ENCODE measurements at places on chromosomes 3 and 15.

DNA sequence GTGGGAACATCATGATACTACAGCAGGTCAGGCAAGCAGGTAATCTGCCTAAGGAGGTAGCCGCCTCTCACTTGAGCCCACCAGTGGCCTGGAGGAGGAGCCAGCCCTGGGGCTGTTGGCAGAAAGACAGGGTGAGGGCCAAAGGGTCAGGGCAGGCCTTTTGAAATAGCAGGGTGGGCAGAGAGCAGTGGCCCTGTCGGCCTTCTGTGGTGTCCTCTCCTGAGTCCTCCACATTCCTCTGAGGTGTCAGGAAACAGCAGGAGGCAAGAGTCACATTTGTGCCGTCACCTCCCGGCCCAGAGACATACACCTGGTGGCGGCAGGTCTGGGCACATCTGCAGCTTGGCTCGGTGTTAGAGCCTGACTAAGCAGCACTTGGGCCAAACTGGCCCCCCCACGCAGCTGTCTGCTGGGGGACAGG is 3.9 kb upstream of the BNC1 start:
- no peak for DNase-seq

DNA sequence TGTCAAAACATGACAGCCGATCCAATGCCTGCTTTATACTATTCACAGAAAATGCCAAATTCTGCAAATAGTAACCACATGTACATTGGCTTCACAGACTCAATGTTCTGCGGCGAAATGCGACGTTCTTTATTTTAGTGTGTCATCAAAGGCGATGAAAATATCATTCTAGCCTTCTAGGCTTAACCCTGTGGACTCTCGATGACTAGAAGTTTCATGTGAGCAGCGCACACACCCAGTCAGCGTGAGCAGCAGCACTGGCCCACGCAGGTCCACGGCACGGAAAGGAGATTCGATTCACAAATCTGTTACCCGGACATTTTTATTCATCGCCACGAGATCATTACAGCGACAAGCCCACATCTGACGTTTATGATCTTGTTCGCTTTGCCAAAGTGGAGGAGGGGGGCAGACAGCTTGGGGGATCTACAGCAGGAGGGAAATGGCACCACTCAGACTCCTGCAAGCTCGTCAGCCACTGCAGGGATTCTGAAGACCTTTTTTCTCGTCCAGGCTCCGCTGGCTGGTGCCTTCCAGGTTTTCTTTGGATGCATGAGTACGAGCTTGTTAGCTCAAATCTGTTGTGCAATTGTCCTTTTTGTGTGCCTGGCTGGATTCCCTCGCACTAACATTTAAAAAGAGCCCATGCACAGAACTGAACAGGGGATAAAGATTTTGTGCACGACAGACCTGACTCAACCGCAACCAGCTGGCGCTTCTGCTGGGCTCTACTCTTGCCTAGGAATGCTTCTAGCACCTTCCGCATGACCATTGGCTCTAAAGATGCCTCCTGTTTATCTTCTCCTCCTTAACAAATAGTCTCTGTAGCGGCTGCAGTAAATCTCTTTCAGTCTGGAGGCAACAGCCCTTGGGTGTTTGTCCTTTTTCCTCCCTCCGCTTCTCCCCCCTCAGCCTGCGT is 938.4 kb downstream of the MCTP2 start:
- peak; percentile 1 for DNase-seq

DNA sequence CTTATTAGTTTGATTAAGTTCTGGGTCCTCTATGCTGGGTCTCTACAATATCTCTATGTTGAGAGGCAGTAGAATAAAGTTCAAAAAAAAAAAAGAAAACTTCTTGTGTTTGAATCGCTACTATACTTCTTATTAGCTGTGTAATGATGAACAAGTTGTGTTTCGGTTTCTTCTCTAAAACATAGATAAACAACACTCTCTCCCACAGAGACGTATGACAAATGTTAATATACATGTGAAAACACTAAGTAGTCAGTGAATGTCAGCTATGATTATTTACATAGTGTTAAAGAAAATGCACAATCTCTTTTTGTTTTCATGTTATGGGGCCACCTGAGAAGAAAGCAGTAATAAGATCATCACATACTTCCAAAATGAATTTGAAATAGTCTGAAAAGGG is 45.3 kb downstream of the ACAP2 start:
- DNase-seq: no peak

GRCh38 chr15:32669896-32670611 is 28.5 kb downstream of the SCG5 start:
- DNase-seq: peak; percentile 96

DNA sequence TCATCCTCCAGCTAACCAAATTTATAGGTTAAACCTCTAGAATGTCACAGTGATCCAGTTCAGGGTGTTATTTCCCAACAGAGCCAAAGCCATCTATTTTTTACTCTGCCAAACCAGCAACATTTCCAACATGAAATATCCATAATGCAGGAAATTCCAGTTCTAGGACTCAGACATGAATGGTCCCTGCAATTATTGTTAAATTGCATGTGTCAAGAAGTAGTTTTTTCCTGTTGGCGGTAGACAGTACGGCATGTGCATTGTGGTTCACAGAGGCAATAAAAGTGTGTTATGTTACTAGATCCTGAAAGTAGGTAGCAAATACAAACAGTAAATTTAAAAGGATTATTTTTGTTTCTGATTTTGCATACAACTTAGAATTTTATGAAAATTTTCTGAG is 215.7 kb upstream of the THBS1 start:
- DNase-seq: no peak

GRCh38 chr15:58466566-58466965 is 34.8 kb downstream of the LIPC start:
- no peak for DNase-seq

DNA sequence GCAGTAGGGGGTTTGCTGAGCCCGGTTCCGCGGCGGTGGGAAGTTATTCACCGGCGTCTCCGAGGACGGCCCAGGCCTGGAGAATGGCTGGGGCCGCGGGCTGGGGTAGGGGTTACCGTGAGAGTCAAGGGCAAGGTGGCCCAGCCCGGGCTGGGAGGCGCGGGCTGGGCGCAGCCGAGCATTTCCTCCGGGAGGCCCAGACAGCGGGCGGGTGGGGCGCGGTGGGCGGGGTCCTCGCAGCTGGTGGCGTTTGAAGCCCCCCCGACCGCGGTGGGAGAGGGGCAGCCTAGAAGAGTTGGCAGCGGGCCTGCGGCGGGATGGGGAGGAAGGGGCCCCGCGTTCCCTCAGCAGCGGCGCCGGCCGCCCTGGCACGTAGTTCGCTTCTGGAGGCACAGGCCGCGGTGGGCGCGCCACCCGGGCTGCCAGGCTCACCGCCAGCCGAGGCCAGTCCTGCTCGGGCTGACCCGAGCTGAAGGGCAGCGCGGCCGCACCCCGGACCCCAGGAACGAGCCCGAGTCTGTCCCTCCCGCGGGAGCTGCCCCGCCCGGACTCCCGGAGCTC is 960 bp upstream of the KLF13 start:
- DNase-seq: peak; percentile 91

- no peak for DNase-seq
Measured at GRCh38 chr15:31271711-31272557, 54.7 kb upstream of the KLF13 start.

- peak; percentile 79 for DNase-seq
Measured at GRCh38 chr15:75178171-75178937, 23.3 kb upstream of the C15orf39 start.

GRCh38 chr3:13951184-13951583 is 71.3 kb upstream of the WNT7A start:
- DNase-seq: no peak

DNA sequence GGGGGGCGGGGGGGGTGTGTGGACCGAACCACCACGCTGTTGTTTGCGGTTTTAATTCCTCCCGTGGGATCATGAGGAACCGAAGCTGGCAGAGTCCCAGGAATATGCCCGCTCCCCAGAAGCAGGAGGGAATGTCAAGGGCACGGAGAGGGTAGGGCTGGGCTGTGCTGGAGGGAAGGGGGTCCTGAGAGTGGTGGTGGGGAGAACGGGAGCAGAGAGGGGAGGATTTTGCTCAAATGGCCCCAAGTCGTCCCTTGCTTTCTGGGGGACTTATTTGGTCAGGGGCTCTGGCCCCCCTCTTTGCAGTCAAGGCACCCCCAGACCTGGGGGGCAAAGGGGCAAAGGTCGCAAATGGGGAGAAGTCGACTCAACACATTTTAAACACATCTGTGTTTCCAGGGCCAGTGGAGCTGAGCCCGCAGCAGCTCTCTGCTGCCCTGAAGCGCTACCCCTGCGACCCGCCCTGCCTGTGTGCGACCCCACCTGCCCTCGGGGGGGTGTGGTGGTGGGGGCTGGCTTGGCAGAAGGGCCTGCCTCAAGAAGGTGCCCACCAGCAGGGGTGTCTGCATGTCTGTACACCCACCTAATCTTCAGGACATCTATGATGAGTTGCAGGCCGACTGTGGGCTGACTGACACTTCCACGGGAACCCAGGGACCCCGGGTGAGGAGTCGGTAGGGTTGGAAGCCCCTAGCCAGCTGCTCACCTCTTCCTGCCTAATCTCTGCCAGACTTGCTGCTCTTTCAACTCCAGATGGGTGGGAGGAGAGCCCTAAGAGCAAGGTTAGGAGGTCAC is 602 bp upstream of the ATP2B2 start:
- peak; percentile 65 for DNase-seq

- no peak for DNase-seq
Measured at GRCh38 chr3:141408596-141408995, 40.3 kb downstream of the ZBTB38 start.

DNA sequence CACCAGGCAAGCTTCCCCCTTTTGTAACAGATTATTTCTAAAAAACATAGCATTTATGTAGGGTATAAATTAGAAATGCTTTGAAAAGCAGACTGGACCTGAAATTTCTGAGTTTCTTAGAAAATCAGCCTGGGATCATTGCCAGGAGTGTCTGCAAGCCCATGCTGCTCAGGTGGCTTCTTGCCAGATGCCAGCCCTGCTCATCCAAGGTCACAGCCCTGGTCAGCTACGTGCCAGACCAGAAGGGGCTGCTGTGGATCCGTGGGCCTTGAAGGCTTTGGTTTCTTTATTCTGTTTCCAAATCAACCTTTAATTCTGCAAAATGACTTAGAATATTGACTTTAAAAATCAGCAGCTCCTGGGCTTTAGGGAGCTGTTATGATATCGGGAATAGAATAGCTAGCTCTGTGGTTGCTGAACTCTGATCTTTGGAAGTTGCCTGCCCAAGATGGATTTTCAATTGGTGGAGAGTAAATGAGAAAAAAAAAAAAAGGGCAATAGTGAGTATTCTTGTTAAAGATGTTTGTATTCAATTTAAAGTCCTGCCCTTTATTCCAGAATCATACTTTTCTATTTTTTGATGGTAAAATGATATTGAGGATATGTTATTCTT is 370.1 kb upstream of the ONECUT1 start:
- peak; percentile 49 for DNase-seq

GRCh38 chr3:64179860-64180259 is 45.4 kb downstream of the PRICKLE2 start:
- DNase-seq: no peak

GRCh38 chr15:65906396-65906795 is 37.1 kb downstream of the RAB11A start:
- no peak for DNase-seq

- DNase-seq: peak; percentile 88
Measured at GRCh38 chr3:42490243-42490642, 12.2 kb upstream of the VIPR1 start.

- peak; percentile 90 for DNase-seq
Measured at GRCh38 chr3:159813822-159814531, 174.7 kb upstream of the IL12A start.

- peak; percentile 43 for DNase-seq
Measured at GRCh38 chr3:59698091-59698490, 648.3 kb upstream of the CFAP20DC start.

DNA sequence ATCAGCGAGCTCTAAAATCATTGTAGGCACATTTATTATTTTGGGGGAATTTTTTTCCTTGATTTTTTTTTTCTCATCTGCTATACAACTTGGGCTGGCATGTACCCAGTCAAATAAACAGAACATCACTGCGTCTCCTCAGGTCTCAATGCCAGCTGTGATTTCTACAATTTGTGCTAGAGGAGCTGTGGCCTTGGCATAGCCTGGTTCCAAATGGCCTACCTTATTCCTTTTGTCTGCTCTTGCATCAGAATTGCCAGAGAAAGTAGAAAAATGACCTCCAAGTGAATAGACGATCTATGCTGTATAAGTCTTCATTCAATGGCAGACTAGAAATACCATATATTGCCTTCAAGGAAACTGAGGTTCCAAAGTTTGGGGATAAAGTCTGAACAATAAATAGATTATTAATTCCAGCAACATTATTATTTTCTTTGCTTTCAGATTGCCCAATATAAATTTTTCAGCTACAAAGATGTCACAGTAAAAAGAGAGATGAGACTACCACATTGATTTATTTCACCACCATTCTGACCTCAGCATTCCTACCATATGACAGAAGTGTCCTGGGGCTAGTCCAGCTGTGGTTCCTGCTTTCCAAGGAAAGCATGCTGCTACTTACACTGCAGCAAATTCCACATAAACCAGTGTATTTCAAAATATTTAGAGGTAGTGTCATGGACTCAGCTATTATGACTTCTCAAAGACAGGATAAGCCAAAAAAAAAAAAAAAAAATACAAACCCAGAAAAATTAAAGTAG is 493.9 kb upstream of the ZNF385D start:
- DNase-seq: no peak

- no peak for DNase-seq
Measured at GRCh38 chr3:34924961-34925360, 714.4 kb upstream of the ARPP21 start.

- DNase-seq: peak; percentile 80
Measured at GRCh38 chr15:75452364-75452864, 924 bp upstream of the SIN3A start.

- peak; percentile 56 for DNase-seq
Measured at GRCh38 chr3:194042927-194043326, 93.0 kb upstream of the HES1 start.

DNA sequence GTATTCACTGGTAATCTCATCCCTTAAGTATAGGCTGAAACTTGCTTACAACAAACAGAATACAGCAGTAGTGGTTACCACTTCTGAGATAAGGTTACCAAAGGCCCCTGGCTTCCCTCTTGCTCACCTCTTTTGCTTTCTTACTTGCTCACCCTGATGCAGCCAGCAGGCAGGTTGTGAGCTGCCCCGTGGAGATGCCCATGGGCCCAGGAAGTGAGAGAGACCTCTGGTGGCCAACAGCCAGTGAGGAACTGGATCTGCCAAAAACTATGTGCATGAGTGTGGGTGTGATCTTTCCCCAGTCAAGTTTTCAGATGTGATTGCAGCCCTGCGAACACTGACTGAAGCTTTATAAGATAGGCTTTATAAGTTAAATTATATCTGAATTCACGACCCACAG is 48.7 kb downstream of the NMNAT3 start:
- peak; percentile 44 for DNase-seq

DNA sequence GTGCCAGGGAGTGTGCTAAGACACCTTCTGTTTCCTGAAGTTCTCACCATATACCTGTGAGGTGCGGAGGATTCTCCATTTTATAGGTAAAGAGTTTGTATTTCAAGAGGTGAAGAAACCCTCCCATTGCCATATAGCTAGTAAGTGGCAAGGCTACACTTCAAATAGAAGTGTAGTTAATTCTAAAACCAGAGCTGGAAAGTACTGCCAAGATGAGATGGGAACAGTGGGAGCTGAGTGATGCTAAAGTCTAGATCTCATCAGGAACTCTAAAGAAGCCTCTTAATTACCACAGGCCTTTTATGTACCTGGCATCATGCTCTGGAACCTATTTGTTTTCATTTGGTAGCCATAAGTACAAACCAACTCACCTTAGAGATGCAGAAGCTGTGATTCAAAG is 98.6 kb upstream of the NUDT16 start:
- no peak for DNase-seq

GRCh38 chr3:127445581-127446343 is 144.8 kb downstream of the TPRA1 start:
- no peak for DNase-seq
